ENCODE measurements at places on chromosomes 7 and 10.

GRCh38 chr10:10149899-10150298 is 867.8 kb upstream of the CELF2 start:
- no peak for DNase-seq

DNA sequence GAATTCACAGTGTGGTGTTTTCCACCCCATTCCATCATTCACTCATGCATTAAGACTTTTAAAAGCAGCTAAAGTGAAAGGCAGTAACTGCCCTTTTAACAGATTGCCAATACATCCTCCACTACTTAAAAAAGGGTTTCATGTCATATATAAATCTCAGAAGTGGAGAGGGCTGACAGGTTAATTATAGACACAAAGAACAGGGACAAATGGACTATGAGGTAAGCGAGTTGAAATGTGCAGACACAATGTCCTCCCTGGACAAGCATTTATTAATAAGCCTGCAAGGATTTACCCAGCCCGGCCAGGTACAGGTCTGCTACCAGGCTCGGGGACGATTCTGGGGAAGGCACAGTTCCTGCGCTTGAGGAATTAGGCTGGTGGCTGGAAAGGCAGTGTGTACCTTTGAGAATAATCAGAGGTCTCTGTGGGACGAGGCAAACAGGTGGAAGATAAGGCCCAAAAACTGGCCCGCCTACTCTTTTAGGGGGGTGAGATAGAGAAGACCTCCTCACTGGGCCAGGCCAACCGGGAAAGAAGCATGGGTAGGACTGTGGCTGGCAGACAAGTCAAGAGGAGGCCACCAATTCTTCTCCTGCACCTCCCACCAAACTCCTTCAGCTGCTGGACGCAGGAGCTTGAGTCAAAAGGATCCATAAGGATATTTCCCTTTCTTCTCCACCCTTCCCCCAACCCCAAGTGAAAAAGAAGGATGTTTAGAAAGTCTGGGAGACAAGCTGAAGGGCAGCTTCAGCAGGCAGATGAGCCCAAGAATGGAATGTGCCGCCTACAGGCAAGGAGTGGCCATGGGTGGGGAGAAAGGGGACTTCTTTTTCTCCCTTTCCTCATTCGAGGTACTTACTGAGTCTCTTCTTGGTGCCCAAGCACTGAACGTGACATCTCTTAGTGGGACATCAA is 1.5 kb downstream of the PDLIM1 start:
- DNase-seq: no peak

- no peak for DNase-seq
Observed at GRCh38 chr10:124342136-124342820, 76.4 kb downstream of the OAT start.

DNA sequence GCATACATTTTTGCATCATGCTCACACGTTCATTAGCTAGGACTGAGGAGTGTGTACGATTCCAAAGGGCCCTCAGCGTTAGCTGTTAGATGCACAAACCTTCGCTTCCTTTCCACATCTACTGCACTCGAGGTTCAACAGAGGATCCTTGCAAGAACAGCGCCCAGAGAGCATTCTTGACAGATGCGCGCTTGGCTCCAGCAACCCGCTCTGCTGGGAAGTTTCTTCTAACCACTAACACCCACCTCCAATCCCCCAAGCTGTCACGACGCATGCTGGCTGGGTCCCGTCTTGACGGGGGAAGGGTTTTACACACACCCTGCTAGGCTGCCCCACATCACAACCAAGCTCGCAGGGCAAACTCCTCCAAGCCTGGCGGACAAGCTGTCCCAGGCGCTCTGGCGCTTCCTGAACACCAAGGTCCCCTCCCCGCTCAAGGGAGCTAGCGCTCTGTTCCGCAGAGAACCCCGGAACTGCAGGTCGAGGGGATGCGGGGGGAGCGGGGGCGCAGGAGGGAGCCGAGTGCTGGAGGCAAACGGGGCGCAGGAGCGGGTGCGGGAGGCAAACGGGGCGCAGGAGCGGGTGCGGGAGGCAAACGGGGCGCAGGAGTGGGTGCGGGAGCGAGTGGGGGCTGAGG is 653 bp upstream of the ADRB1 start:
- no peak for DNase-seq

- DNase-seq: no peak
Observed at GRCh38 chr10:75640803-75641202, 209.4 kb downstream of the LRMDA start.

GRCh38 chr10:113488186-113488585 is 64.7 kb upstream of the HABP2 start:
- DNase-seq: no peak

DNA sequence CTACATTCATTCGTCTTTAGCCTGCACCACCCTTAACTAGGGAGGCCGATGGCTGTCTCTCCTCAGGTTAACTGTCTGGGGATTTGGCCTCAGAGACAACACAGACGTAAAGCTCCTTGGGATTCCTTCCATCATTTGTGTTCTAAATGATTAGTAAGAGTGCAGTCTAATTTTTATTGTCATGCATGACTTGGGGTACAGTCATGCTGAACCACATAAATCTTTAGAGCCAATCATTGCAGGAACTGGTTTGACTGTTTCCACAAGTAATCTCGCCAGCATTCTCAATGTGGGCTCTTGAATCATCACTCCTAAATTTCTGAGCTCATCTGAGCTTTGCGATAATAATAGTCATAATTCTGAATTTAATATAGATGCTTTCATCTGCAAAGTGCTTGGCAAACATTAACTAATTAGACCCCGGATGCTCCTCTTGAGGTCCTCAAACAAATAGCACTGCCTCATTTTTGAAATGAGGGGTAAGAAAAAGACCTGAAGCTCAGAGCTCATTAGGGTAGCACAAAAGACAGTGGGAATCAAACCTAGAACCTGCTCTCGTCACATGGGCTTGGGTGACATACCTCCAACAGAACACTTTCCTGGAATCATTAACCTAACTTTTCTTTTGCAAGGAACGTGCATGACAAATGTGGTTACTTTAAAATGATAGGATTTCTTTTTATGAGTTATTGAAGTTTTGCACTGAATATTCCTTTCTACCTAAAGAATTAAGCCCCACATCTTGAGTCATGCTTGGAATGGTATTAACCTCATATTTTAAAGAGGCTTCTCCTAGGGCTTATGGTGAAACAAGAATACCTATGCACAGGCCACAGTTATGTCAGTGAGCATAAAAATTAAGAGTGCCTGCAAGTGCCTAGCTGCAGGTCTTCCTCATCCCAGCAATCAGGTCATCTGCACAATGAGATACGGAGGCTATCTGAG is 118.9 kb upstream of the NRP1 start:
- DNase-seq: no peak

DNA sequence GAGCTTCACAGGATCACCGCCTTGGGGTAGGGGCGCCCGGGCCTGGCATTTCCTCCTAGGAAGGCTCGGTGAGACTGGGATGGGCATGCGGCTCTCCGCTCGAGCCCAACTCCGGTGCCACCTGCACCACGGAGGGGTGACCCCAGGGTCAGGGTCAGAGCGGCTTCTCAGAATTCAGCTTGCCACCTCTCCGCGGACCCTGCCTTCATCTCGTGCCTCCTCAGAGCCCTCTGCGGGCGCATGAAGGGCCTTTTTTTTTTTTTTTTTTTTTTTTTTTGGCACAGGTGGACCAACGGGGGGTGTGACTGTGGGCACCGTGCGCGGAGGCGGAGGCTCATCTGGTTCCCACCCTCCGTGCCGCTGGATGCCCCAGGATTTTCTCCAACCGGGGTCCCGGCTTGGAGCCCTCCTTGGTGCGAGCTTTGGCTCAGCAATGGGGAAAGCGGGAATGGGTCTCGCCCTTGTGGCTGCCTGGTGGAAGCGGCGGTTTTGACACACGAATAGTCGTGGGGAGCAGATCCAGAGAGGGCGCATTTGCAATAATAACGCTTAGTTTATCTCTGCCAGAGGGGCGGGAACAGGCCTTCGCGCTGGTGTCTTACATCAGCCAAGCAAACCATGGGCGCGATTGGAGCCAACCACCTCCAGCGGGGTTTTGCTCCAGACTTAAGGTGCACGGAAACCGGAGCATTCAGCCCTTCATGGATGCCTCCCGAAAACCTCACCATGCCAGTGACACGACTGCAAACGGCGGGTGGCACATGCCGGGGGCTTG is 5.0 kb upstream of the TNRC18 start:
- DNase-seq: no peak

DNA sequence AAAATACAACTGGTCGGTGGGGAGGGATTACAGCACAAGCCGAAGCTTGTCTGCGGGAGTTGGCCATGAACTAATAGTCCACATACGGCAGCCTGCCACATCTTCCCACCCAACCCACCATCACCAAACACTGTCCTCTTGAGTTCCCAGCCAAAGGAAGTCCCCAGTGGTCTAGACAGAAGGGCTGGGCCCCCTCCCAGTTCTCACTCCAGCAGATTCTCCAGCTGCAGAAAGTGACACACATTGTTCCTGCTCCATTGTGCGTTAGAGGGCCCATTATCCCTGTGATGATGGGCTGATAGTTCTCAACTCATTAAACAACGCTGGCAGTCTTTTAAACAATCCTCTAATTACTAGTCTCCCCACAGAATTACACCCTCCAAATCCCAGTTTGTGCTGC is 148.0 kb downstream of the FGFR2 start:
- no peak for DNase-seq

DNA sequence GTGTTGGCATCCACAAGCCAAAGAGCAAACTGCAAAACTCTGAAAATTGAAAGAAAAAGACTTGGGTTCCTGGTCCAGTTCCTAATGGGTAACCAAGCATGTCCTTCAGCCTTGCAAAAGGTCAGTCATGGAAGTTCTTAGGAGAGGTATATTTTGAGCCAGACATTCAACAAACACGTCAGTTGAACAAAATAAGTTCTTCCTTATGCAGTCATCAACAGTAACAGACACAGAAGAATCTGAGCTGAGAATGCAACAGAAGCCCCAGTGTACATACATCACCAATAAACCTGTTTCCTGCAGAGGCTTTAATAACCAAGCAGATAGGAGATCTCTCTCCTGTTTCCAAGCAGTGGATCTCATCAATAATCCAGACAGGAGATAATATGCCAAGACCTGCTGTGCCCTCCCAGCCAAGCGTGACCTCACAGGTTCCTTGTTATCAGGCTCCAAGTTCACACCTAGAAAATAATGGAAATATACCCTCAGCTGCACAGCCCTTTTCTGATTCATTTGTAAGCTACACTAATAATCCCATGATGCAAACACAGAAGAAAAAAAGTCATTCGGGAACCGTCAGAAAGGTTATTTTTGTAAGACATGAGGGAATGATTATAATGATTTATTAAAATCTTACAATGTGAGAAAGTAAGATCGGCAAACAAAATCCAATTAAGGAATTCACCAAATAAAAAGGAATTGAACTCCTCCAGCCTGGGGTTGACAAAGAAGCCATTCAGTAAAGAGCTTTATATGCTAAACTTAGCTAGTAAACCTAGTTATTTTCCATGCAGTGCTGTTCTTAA is 90.7 kb downstream of the DGKI start:
- DNase-seq: no peak

- DNase-seq: no peak
Observed at GRCh38 chr10:44929356-44930255, 18.5 kb downstream of the TMEM72 start.

DNA sequence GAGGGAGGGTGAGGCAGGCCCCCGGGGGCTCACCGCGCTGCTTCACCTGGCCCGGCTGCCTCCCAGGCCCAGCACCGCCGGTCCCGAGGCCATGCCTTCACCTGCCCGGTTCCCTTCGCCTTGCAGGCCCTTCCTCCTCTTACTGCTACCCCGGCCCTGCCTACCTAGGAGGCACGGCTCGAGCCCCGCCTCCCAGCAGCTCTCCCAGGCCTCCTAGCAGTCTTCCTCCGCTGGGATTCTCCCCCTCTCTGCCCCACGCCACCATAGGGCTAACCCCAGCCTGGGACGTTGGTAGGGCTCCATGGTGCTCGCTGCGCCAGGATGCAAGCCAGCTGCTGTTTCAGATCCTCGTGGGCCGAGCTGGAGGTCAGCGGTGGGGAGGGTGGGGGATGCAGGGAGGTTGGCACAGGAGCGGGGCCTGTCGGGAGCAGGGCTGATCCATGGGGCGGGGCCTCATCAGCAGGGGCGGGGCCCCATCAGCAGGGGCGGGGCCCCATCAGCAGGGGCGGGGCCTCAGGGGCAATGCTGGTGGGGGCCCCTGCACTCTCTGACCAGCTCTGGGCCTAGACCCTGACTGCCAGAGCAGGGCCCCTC is 63.3 kb downstream of the RASGEF1A start:
- no peak for DNase-seq

- DNase-seq: no peak
Observed at GRCh38 chr10:7417807-7418206, 7.0 kb upstream of the SFMBT2 start.

DNA sequence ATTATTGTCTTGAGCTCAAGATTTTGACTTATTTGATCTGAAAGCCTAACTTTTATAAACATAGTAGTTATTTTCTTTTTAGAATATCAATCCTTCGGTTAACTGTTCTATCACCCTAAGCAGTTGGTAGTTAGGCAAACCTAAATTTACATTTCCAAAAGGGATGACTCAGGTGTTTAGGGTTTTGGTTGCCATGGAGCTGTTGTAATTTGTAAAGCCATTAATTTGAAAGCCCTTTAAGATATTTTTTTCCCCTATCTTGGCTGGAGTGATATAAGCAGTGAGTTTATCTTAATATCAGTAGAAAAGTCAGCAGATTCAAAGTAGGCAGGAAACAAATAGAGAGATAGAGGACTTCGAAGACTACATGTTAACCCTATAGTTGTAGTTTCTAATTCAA is 1472.6 kb upstream of the CELF2 start:
- DNase-seq: no peak

DNA sequence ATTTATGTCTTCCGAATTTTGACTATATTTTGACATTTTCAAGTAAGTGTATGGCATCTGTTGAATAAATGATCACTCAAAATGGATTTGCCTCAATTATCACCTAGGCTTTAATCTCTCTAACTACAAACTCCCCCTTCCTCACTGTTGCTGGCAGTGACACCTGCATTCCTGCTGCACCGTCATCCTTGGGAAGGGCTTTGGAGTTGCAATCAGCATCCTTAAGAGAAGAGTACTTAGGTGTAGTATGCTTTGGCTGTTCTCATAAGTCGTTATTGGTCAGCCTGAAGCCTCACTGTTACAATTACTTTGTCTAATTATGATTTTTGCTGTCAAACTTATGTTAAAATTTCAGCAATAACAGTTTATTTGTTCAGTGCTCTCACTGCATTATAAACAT is 415.0 kb downstream of the NRG3 start:
- no peak for DNase-seq

DNA sequence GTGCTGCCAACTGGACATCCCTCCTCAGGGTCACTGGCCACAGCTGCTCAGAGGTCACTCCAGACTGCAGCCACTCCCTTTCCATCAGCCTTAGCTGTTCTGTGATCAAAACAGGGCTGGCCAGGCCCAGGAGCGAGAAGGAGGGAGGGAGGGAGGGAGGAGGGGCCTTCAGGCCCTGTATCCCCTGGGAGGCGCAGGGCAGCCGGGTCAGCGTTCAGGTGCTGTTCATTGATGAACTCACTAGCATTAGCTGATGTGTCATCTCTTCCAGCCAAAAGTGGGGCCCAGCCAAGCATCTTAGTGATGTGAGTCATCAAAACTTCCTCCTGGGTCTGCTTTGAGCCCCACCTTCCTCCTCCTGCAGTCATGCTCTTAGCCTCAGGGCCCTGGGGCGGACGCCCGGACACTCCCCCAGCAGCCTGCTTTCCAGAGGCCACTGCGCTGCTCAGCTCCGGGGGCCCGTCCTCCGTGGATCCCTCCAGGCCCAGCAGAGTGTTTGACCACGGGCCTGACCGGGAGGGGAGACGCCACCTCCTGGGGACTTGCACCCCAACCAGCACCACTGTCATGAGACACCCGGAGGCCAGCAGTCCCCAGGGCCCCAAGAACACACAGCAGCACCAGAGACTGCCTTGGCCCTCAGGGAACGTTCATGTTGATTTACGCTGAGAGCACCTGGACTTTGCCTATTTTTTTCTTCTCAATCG is 149.2 kb downstream of the PRKAG2 start:
- peak; percentile 54 for DNase-seq

- peak; percentile 37 for DNase-seq
Observed at GRCh38 chr10:111076191-111076681, 593 bp upstream of the ADRA2A start.

All from activated T-cell treated with anti-CD3 and anti-CD28 coated beads for 24 hours (primary cell).